ENCODE measurements at places on chromosomes 7 and 10.

- DNase-seq = no peak
These were observed 27.9 kb downstream of the LUC7L2 start for GRCh38 chr7:139387594-139387993.

GRCh38 chr7:139648391-139648861 is 124.9 kb downstream of the CLEC2L start:
- no peak for DNase-seq

DNA sequence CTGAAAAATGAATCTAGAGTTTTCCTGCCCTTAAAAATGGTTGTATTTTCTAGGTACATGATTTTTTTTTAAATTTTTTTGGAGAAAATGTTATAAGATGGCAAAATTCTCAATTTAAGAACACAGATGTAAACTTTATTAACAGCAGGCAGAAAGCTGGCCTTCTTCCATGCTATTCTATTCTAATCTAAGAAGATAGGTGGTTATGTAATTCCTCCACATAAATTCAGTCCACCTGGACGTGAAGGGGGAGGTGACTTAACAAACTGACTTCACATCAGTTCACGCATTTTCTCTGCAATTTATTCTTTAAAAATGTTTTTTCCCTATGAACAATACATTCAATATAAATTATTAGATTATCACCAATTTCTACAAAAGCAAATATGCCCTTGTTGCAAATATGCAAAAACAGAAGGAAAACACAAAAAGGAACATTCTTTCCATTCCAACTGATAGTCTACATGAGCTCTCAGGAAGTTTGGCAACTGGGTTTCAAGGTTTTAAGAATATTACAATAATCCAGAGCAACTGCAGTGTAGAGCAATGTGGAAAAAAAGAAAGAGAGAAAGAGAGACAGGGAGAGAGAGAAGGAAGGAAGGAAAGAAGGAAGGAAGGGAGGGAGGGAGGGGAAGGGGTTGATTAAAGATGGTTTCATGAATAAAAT is 76.8 kb downstream of the HIBADH start:
- DNase-seq = no peak

- no peak for DNase-seq
These were observed 320.6 kb downstream of the FRMD4A start for GRCh38 chr10:14010101-14010558.

DNA sequence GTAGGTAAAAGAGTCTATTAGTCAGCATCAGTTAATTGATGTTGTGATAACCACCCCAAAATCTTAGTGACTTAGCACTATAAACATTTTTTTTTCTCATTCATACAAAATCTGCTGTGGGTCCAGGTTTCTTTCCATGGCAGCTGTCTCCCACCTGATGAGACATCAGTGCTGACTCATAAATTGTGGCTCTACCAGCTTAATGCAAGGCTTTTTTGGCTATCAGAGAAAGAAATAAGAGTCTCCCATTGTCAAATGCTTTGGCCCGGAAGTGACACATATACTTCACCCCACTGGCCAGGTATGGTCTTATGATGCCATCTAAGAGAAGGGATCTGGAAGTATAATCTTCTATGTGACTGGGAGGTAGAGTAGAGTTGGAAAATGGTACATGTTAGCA is 14.5 kb downstream of the DNAJB9 start:
- no peak for DNase-seq

DNA sequence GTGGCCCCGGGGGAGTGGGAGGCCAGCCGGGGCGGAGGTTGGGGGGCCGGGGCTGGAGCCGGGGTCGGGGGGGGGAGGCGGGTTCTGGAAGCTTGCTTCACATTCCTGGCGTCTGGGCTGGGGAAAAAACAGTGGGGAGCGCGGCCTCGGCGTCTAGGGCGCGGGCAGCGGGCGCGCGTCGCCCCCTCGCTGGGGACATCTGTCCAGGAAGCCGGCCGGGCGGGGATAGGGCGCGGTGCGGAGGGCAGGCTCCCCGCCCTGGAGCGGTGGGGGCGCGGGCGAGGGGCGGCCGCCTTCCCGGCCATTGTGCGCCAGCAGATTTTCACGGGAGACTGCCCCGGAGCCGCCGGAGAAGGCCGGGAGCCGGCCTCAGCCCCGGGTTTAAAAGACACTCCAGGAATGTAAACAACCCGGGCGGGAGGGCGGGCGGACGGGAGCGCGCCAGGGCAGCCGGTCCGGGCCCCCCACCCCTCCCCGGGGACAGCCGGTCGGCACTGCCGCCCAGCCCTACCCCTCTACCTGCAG is 1.4 kb downstream of the ZMIZ1 start:
- DNase-seq = peak; percentile 60

DNA sequence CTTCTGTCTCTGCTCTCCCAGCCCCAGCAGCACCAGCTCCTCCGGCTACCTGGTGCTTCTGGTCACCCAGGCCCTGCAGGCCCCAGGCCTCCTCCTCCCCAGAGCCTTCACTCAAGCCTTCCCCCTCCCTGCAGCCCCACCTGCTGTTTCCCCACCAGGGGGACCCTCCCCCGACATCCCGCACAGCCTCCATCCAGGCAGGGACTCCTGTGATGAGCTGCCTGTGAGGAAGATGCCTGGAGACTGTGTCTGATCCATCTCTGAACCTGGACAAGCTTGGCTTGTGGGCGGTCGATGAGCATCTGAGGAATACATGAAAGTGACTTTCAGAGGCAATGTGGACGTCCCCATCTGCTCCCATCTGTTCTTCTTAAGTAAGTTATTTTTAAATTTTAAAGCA is 45.0 kb downstream of the RAMP3 start:
- DNase-seq = no peak
